PC-3 (cell line): ENCODE measurements at places on chromosomes 1 and 21. TPM values are rescaled to one million over a fixed set of nuclear protein-coding genes. Genes with fewer than 3 reads are reported as not detected.

The RPTN gene
- total RNA-seq = not detected in 2 replicates

The LCE2D gene
- not detected in 2 replicates for total RNA-seq

GRCh38 chr1:70779571-70779970, 268.0 kb downstream of the PTGER3 start:
- DNase-seq = peak; percentile 4

The NID1 gene
- total RNA-seq = 11.1 and 13.1 TPM in 2 replicates

The FRRS1 gene
- 14.5 and 16.3 TPM in 2 replicates for total RNA-seq

The SPOCD1 gene
- 4.1 and 5.4 TPM in 2 replicates for total RNA-seq

GRCh38 chr1:230970432-230970831, 8.2 kb downstream of the TTC13 start:
- DNase-seq = no peak

The KIF2C gene
- total RNA-seq = 98.7 and 121 TPM in 2 replicates

- peak; percentile 87 for DNase-seq
These were observed at the start of gene CDC42SE1 for GRCh38 chr1:151059109-151060006. Gene CDC42SE1 (minus strand): TSS chr1:151059622. CDS start chr1:151055730, 3,892 bp downstream.

- DNase-seq = peak; percentile 71
These were observed 76.6 kb upstream of the HOOK1 start for GRCh38 chr1:59738152-59738551.

DNA sequence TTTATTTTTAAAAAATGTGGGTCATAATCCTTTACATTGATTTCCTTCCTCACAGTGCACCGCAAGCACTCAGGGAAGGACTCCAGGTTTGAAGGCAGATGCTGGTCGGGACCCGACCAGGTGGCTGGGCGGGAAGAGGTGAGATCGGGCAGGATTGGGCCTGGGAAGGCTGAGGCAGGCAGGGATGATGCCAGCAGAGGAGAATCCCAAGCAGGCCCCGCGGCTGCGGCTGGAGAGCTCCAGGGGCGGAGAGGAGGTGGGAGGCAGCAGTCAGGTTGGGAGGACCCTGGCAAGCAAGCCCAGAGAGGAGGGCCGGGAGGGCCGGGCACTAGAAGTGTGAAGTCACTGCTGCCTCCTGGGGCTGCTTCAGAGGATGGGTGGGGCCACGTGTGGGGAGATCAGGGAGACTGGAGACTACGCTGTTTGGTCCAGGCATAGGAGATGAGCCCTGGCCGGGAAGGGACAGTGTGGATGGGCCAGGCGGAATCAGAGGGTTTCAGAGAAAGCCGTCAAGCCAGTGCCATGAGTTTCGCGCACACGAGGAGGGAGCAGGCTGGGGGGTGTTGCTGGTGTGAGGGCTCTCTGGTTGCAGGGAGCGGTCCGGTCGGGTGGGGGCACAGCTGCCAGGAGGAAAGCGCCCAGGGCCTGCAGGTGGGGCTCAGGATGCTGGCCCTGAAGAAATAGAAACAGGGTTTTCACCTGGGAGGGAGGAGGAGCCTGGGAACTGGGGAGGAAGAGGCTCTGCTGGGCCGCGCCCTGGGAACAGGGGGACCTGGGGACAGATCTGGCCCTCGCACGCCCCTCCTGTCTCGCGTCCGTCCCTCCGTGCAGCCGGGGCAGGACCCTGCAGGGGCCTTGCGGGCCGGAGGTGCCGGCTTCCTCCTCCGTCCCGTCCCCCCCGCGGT, 888 bp upstream of the COL18A1 start:
- DNase-seq = no peak

DNA sequence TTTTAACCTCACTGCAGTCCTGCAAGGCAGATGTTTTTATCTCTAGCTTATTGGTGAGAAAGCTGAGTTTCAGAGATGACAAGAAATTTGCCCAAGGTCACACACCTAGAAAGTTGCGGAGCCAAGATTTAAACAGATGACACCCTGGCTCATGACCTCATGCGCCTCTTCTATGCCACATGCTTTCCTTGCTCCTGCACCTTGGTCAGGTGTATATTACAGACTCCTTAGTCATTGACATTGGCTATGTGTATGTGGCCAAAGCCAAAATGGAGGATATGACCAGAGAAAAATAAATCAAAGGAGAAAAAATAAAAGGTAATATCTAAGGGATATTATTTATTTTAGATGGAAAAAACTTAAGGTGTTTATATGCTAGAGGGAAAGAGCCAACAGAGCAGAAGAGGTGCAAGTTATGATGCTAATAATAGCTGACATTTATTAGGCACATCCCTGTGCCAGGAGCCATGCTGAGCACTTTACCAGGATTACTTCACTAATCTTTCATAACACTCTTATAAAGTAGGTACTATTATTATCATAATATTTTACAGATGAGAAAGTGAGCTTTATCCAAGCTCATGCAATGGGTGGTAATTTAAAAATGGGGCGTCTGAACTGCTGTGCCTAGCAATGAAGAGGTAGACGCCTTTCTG, 13.8 kb upstream of the MYOC start:
- no peak for DNase-seq

DNA sequence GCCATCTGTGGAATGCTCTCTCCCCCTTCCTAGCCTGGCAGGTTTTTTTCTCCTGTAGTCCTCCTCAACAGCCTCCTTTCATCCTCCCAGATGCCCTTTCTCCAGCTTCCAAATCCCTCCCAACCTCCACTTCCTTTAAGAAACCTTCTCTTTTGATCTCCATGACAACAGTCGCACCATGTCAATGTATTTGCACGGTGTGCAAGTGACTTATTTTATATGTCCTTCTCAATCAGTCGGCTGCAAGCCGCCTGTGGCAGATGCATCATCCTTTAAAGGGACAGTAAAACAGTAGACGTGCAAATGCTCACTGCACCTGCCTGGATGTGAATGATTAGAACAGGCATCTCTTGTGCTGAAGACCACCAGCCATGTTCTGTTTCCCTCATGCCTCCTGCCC, 285.2 kb downstream of the PCP4 start:
- DNase-seq = no peak

The HES4 gene
- total RNA-seq = 233 and 379 TPM in 2 replicates
